Frontal cortex (tissue), 4 donors: ENCODE measurements at places on chromosomes 12 and 14.

GRCh38 chr14:102040153-102040552 is 46.7 kb downstream of the HSP90AA1 start:
- no peak for DNase-seq

GRCh38 chr12:120007272-120007671 is 18.2 kb downstream of the BICDL1 start:
- DNase-seq: no peak

- DNase-seq: no peak
Observed at GRCh38 chr12:108811411-108812180, 45.8 kb downstream of the SSH1 start.

DNA sequence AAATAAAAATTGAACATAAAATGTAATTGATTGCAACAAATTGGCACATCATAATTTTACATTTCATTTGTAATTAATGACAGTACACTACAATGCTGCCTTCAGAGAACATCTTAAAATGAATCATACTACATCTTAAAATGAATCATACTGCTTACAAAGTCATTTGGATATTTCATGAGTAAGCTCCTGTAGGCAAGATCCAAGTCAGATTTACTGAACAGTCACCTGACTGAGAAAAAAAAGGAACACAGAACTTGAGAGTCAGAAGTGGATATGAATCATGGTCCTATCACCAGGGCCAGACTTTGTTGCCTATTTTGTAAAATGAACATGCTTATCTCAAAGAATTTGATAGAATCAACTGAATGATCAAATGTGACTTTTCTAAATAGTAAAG is 32.7 kb upstream of the FBLN5 start:
- no peak for DNase-seq

DNA sequence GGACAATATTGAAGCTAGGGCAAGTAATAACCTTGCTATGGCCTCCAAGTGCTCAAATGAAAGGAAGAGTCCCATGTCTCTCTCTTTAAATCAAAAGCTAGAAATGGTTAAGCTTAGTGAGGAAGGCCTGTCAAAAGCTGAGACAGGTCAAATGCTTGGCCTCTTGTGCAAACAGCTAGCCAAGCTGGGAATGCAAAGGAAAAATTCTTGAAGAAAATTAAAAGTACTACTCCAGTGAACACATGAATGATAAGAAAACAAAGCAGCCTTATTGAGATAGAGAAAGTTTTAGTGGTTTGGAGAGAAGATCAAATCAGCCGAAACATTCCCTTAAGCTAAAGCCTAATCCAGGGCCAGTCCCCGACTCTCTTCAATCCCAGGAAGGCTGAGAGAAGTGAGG is 84.1 kb upstream of the PLEKHA5 start:
- no peak for DNase-seq

DNA sequence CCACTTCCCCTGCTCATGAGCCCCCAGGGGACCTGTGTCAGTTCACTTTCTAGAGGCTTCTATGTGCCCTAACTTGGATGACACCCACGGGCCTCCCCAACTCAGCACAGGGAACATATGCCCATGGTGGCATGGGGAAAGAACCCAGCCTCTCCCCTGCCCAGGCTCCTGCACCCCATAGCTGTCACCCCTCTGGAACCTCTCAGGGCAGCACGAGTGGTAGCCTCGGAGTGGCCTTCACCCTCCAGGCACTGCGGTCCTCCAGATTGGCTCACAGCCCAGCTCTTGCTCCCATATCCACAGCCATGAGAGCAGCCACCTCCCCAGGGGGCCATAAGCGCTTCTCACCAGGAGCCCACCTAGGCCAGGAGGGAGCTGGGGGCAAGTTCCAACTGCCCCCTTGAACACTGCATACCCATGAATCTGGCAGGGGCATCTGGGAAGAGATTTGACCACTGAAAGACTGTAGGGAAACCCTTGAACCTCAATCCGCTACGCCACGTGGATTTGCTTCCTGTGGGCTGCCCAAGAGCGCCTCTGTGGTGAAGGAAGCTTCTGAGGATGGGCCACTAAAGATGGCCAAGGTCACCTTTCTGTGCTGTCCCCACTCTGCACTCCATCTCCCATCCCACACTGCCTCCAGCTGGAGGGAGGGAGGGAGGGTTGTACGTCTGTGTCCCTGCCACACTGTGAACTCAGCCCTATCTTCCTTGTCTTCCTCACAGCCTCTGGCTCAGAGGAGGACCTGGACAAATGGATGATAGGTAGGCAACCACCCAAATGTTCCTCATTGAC is 11.9 kb downstream of the PLD4 start:
- DNase-seq: no peak

DNA sequence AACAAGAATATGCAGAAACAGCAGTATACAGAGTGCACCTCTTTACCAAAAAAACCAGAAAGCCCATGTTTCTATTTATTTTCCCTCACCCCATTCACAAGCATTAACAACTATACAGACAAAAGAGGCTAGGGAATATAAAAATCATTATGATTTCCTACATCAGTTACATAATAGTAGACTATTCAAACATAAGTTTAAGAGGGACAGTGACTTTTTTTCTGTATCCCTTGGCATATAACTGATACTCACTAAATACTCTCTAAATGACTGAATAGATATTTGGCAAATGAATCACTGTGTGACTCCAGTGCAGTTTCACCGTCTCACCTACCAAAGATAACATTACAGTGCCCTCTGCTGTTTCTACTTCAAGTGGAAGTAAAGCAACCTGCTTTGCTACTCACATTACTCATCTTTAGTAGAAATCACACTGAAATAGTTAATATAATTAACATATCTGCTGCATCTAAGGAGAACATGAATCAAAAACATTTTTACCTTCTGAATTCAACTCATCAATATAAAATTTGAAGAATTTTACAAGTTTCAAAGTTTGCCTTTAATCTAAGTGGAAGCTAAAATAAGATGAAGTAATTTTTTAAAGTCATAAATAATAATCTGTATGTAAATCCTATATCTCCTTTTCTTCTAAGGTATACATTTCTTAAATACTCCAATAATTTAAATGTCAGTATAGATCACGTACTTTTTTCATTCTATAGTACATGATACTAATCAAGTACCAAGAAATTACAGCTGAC is 103.8 kb downstream of the OSBPL8 start:
- no peak for DNase-seq
